Right atrium auricular region (tissue), 2 donors: ENCODE measurements at places on chromosomes 16 and 17. TPM values are rescaled to one million over a fixed set of nuclear protein-coding genes. Genes with fewer than 3 reads are reported as not detected.

Gene CIBAR2
- total RNA-seq: not detected

Gene P2RX5
- total RNA-seq: 8.1 TPM

Gene NACA2
- total RNA-seq: not detected

Gene VWA3A
- total RNA-seq: not detected

Gene COL1A1
- total RNA-seq: 19.8 TPM

Gene MKS1
- 4.8 TPM for total RNA-seq

DNA sequence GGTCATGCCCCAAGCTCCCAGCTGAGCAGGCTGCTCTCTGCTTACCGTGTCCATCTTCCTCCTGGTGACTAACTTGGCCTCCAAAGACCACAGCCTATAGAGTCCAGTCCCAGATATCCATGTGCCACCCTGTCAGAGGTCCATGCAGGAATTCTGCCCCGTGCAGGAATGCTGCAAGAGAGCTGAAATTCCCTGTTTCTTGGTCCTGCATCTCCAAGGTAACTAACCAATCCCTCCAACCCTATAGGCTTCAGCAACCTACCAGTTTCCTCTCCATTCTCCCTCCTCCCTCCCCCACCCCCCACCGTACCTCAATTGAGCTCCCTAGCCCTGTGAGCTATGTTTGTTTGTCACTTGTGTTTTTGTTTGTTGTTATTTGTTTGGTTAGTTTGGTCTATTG, 9.6 kb upstream of the MKS1 start:
- DNase-seq: no peak

- no peak for DNase-seq
Measured at GRCh38 chr16:51243936-51244436, 92.9 kb upstream of the SALL1 start.

DNA sequence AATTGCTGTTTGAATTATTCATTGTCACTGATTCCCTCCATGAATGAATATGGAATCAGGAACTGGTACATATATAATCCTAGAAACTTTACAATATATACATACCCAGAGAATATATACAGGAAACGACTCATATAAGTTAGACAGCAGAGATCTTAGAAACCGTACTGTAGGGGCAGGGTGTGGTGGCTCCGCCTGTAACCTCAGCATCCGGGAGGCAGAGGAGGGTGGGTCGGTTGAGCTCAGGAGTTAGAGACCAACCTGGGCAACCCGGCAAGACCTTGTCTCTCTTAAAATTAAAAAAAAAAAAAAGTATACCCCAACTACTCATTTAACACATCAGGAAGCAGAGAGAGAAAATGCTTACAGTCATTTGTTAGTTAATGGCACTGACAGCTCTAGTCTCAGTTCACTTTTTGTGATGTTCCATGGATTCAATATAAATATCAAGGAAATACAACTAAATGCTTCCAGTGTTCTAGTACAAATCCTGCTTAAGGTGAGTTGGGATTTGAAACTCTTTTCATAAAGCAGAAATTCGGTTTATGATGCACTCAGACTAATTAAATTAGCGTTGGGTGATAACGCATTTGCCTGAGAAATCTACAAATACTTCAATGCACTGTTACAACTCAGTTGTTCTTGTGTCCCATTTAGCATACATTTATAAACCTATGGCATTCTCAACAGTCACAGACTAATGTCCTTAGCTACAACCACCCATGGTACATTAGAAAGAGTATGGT, 5.6 kb downstream of the GLG1 start:
- no peak for DNase-seq

DNA sequence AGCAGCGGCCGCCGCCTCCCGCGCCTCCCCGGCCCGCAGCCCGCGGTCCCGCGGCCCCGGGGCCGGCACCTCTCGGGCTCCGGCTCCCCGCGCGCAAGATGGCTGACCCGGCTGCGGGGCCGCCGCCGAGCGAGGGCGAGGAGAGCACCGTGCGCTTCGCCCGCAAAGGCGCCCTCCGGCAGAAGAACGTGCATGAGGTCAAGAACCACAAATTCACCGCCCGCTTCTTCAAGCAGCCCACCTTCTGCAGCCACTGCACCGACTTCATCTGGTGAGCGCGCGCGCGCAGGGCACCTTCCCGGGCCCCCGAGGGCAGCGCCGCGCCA, 258 bp downstream of the PRKCB start:
- DNase-seq: no peak

DNA sequence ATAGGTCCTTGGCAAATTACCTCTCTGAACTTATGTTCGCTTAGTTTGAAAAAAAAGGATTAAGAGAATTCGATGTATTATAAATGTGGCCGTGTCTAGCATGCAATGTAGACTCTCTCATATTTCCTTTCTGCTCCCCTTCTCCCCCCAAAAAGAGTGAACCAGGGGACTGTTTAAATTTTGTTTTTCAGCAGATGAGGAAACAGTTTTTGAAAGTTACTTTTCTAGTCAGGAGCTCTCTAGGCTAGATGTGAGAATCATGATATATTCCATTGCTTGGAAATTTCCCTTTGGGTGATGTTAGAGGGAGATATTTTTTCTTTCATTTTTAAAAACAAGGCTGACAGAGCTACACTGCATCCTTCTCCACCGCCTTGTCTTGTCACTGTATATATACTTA, 1.1 kb upstream of the CDC27 start:
- DNase-seq: no peak
